ENCODE measurements at places on chromosomes 7 and 10.

GRCh38 chr10:44947371-44948152, 12.0 kb upstream of the RASSF4 start:
- no peak for DNase-seq

DNA sequence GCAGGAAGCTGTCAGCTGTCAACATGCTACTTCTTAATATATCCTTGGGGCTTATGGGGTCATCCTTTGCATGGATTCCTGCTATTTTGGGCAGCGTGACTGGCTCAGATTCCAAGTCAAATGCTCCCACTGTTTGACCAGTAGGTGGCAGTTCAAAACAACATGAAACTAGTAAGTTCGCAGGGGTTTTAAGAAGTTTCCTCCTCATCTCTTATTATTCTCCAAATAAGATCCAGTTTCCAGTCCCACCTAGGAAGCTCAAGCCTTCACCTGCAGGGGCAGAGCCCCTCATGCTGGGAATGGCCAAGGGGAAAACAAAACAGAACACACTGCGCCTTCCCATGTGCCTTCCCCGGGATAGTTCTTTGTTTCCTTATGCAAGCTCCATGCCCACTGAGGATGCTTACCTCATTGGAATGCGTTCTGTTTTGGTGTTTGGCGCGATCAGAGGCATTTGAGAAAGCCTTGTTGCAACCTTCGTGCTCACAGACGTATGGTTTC, 259.8 kb downstream of the GLI3 start:
- peak; percentile 41 for DNase-seq

GRCh38 chr10:111112333-111112732, 35.5 kb downstream of the ADRA2A start:
- no peak for DNase-seq

DNA sequence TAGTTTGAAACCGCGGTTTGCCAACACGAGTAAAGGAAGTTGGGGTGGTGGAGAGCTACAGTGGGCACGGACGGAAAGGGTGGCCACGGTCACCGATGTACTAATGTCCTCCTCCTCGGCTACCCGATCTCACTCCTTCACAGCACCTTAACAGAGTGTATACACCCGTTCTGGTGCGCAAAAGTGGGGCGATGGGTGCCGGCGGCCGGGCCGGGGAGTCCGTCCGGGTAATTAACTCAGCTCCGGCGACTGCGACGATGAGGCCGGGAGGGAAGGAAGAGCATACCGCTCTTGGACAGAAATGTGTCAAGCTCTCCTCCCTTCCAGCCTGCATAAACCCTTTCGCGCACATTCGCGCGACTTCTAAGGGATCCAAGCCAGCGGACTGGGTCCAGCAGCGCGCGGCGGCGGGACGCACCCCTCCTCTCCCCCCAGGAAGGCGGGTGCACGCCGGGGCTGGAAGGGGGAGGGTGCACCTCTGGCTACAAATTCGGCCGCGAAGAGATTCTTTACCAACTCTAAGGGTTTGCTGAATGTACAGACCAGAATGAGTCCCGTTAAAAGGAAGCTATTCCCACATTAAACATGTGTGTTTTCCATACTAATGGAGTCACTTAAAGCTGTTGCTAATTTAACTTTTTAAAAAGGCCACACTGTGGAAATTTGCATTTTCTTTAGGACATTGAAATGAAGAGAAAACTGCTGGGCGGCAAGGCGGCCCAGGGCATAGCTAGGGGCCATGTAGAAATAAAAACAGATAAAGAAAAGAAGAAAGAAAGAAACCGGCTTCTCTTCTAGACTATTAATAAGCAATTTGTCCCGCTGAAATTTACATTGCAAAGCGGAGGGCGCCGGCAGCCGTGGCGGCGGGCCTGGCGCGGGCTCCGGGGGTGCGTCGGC, 6.6 kb upstream of the EBF3 start:
- DNase-seq: no peak

DNA sequence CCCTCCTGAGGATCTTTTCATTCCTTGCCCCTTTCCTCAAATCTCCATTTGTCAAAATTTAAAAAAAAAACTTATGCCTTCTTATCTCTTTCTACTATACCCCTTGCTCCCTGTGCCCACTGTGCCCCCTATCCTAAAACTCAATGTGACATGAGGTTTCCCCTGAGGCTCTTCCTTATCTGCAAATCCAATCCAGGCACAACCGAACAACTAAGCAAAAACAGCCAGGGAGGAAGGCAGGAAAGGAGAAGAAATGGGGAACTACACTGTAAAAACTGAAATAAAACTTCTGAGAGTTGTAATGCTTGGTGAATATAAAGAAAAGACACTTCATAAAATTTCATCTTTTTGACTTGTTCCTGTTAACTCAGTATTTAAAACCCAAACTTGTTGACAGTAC, 54.2 kb downstream of the CRPPA start:
- DNase-seq: no peak

GRCh38 chr10:120827251-120827875, 23.8 kb upstream of the WDR11 start:
- DNase-seq: no peak
